Activated T-cell treated with anti-CD3 and anti-CD28 coated beads, Interleukin-2, amount 50 U/mL, for 4 hours (primary cell): ENCODE measurements at places on chromosomes 16 and 17.

DNA sequence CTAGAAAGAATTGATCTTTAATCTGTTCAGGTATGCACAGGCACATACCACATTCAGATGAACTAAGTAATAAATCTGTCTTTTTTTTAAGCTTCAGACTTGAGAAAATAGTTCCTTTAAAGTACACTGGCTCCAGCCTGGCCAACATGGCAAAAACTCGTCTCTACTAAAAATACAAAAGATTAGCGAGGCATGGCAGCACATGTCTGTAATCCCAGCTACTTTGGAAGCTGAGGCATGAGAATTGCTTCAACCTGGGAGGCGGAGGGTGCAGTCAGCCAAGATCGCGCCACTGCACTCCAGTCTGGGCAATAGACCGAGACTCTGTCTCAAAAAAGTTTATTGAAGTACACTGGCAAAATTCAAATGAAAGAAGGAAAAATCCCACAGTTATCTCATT lies 111.0 kb upstream of the NETO2 start:
- DNase-seq: no peak

DNA sequence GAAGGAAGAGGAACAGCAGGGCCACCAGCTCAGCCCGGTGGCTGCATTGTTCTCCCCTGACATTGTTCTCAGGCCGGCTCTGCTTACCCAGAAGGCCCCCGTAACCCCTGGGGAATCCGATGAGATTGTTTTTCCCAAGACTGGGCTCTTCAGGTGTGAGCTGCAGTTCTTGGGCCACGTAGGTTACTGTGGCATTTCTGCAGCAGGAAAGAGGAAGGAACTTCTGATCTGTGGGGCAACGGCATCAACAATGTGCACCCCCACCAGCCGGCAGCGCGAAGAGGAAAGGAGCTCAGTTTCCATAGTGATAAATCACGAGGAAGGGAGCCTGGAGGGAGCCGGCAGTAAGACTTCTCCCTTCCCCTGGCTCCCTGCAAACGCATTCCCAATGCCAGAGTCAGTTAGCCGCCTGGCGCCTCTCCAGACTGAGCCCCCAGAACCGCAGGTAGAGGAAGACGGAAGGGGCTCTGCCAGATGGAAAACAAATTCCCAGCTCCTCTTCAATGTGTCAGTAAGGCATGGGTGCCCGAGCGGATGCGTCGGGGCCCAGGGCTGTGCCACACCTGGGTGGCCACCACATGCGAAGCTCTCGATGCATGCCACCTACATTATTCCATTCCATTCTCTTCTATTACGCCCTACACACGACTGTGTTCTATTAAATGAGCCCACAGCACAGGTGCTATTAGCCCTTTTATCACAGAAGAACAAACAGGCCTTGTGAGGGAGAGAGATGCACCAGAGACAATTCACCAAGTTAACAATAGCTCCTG lies 21.5 kb upstream of the PECAM1 start:
- no peak for DNase-seq

- DNase-seq: no peak
Measured at GRCh38 chr17:19310151-19310550, 52.4 kb downstream of the B9D1 start.

GRCh38 chr17:27977751-27978688 lies 64.5 kb upstream of the NLK start:
- no peak for DNase-seq

DNA sequence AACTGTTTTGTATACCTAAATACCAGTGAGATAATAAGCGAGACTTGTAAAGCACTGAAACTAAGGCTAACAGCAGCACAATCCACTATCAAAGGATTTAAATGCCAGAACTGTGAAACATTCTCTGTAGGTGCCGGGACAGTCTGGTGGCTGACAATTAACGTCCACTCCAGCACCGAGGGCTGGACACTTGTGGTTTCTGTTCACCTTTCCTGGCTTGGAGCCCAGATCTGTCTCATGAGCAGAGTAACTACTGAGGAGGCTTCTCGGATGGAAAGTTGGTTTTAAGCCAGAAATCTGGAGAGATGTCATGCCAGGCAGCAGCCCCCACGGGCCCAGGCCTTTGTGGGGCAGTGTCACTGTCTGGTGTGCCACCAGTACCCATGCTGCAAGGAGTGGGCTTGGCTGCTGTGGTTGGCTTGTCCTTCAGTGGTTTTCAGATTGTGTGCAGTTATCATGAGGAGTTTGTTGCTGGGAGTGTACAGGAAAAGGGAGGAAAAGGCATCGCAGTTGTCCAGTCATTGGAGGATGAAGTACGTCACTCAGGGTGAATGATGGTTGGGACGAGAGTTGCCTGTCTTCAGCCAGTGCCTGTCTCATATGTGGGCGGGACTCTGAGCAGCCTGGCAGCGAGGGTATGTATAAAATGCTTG lies 35.5 kb downstream of the UBN1 start:
- no peak for DNase-seq

DNA sequence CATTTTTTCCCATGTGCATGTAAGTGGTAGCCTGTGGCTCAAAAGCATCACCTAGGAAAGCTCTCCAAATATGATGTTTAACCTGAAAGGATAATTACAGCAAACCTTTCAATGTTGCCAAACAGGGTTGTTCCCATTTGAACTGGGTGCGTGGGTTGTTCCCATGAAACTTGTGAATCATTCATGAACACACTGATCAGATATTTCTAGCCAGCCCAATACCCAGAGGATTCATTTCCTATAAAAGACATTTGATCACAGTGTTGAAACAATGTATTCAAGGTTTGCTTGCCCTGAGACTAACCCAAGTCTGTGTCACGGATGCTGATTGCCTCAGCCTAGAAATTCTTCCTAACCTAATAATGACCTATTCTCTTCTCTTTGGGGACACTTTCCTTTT lies 12.9 kb downstream of the KRT39 start:
- no peak for DNase-seq

DNA sequence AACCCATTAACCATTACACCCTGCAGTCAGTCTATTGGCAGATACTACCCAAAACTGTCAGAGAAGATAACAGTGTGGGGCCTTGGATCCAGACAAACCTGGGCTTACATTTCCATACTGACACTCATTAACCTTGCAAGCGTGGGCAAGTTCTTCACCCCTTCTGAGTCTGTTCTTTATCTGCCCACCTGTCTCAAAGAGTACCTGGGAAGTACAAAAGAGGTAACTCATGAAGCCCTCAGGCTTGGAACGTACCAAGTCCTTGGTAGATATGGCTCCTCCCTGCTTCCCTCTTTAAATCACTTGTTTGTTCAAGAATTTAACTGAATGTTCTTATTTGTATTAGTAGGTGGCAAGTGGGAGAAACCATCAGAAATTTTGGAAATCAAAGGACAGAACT lies 2.5 kb upstream of the IGSF6 start:
- no peak for DNase-seq

GRCh38 chr16:26155221-26155620 lies 463.5 kb downstream of the HS3ST4 start:
- DNase-seq: no peak

DNA sequence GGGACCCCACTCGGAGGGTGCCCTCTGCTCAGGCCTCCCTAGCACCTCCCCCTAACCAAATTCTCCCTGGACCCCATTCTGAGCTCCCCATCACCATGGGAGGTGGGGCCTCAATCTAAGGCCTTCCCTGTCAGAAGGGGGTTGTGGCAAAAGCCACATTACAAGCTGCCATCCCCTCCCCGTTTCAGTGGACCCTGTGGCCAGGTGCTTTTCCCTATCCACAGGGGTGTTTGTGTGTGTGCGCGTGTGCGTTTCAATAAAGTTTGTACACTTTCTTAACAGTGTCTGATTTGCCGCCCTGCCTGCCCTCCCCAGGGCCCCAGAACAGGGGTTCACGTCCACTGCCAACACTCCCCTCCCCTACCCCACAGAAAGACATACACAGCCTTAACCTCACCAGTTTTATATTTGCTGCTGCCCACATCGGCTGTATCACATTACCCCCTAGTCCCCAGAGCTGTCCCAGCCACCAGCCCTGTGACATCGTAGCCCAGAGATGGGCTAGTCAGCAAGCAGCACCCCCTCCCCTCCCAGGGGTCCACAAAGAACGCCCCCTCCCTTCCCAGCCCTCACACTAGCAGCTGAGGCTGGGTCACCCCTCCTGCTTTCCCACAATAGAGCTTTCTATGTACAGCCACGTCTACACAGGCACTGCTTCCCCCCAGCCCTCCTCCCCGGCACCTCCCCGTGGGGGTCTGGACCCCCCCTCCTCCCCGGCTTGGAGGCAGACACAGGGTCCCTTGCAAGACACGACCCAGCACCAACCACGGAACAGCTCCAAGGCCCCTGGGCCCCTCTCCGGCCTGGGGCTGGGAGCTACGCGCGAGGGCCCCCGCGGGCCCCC lies 7.9 kb downstream of the GRN start:
- DNase-seq: no peak

- peak; percentile 43 for DNase-seq
Measured at GRCh38 chr16:86519649-86520316, 9.5 kb downstream of the FOXF1 start.

DNA sequence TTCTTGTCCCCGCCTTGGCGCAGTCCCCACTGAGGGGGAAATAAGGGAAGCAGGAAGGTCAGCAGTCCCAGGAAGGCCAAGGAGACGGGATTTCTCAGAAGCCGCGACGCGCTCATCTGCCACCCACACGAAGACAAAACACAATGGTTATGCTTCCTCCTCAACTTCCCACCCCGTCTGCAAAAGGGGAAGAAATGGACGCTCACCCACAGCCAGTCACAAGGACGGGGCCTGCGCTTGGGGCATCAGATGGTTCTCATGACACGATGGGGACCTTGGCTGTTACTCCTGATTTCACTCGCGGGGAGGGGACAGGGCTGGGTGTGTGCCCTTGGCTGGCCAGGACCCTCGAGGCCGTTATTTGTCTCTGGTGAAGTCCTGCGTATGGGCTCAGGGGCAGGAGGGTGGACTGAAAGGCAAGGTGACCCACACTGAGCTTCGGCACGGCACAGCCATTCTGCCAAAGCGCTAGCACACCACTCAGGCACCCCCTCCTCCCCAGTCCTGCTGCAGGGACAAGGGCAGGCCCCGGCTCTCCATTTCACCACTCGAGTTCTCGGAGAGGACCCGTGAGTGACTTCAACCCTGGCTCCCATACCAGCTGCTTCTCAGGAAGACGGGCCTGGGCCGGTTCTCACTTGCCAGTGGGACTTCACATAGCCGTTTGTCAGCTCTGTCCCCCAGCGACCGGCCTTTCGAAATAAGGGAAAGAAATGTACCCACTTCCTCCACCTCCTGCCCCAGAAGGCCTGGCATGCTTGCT lies 84.5 kb downstream of the ABR start:
- no peak for DNase-seq

GRCh38 chr16:87196661-87197060 lies 120.5 kb downstream of the C16orf95 start:
- no peak for DNase-seq

DNA sequence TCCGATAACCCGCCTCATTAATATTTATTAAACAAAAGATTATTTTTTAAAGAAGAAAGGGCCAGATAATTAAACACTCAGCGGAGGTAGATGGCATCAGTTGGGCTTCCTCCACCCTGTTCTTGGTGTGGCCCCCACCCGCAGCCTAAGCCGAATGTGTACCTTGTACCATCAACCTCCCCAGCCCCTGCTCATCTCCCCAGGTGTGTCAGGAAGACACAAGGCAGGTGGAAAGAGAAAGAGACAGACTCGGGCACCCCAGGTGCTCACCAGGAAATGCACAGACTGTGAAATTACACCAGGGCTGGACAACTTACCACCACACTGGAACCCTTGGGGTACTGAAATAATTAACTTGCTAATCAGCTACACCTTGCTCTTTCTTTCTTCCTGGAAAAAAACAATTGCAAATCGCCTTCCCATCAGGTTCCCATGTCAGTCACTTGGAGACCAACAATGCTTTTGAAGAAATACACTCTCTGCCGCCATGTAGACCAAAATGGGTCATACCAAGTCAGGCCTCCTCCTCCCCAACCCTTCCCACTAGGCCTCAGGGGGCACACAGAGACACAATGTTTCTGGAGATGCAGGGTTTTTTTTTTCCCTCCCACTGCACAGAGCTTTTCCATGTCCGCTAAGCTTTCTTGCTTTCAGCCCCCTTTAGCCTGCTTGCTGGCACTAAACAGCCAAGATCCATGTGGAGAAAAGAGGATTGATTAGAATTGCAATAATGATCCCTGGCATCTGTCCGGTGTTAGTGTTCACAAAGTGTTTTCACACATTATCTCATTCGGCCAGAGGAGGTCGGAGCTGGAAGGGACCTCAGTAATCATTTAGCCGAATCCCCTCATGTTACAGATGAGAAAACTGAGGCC lies 8.6 kb upstream of the LHX1 start:
- no peak for DNase-seq

GRCh38 chr16:3846595-3847091 lies 33.9 kb downstream of the CREBBP start:
- DNase-seq: no peak

GRCh38 chr17:47774331-47774730 lies 41.3 kb downstream of the TBX21 start:
- DNase-seq: no peak
